ENCODE measurements at places on chromosomes 16 and 17. TPM values are rescaled to one million over a fixed set of nuclear protein-coding genes. Genes with fewer than 3 reads are reported as not detected.

DNA sequence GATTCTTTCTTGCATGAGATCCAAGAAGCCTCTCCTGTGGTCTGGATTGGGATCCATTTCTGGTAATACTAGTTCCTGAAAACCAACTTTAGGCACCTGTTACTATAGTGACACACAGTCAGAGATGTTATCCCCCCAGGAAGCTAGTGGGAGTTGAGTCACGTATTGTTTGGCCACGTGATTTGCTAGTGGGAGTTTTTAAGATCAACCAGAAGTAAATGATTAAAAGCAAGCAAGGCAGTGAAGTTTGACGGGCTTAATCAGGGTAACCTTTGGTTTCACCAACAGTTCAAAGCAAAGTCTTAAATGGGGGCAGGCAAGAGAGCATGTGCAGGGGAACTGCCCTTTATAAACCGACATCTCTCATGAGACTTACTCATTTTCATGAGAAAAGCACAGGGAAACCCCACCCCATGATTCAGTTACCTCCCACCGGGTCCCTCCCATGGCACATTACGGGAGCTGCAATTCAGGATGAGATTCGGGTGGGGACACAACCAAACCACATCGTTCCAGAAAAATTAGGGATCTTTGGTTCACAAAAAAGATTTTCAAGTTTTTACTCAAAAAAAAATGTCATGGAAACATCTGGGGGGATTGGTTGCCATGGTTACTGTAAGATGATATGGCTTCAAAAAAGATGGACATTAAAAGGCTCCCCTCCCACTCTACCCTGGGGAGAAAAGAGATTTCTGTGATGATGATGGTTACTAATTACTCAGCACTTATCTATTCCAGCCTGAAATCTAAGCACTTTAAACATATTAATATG, 483.1 kb upstream of the ERCC4 start:
- no peaks in the 10 kb centered on the region for H3K4me1 ChIP-seq
- H3K36me3 ChIP-seq, result no peaks in the 10 kb centered on the region
- no peak overlapping the region for H3K27ac ChIP-seq
- H3K27me3 ChIP-seq, result no peaks in the 10 kb centered on the region
- no peak for DNase-seq

DNA sequence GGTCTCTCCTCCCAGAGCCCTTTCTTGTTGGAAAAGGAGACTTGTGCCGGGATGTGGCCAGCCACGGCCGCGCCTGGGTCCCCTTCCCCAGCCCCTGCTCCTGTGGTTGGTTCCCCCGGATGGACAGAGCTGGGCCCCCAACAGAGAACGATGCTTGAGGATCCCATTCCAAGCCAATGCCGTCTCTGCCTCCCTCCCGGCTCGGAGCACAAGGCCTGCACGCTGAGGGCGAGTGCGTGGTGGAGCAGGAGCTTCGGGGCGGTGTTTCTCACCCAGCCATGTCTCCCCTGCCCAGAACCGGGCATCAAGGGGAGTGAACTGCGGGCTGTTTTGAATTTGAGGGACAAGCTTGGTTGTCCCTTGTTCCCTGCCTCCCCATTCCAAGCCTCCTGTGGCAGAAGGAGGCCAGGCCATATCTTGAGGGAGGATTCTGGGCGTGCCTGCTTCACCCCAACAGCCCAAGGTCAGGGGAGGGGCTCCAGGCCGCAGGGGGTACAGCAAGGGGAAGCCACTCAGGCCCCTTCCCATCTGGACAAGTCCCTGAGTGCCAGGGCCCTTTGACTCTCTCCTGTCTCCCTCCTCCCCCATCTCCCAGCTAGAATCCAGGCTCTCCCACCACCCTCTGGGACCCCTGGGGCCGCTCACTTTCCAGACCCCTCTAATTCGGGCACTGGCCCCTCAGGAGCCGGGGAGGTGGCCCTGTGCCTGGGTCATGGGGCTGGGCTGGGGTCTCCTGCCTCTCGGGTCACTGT, 43.6 kb downstream of the SOCS3 start:
- no peaks in the 10 kb centered on the region for H3K36me3 ChIP-seq
- H3K27me3 ChIP-seq, result no peaks in the 10 kb centered on the region
- peaks cover 47% of the 10 kb centered on the region for H3K4me1 ChIP-seq
- peak overlapping the region; percentile 30 for H3K27ac ChIP-seq

GRCh38 chr17:57121308-57122042, 36.4 kb downstream of the AKAP1 start:
- H3K27ac ChIP-seq, result no peak overlapping the region
- no peaks in the 10 kb centered on the region for H3K27me3 ChIP-seq
- DNase-seq, result peak; percentile 30

DNA sequence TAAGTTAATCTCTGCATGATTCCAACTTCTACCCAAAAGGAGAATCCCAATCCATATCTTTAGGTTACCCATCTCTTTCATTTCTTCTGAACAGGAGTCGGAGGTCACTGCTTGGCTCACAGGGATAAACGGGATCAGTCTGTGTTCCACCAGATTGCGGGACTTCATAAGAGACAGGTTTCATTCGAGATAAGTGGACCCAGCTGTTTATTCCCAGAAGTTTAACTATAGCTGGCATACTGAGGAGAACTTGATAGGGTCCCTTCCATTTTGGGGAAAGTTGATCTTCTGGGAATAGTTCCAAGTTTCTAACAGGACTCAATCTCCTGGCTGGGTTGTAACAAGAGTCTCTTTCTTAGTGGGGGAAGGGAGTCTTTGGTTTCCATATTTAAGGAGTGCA, 45.4 kb upstream of the ARL4D start:
- no peaks in the 10 kb centered on the region for H3K27me3 ChIP-seq
- no peak overlapping the region for H3K4me3 ChIP-seq
- peaks cover 7% of the 10 kb centered on the region for H3K36me3 ChIP-seq
- no peak for DNase-seq
- H3K27ac ChIP-seq, result no peak overlapping the region

DNA sequence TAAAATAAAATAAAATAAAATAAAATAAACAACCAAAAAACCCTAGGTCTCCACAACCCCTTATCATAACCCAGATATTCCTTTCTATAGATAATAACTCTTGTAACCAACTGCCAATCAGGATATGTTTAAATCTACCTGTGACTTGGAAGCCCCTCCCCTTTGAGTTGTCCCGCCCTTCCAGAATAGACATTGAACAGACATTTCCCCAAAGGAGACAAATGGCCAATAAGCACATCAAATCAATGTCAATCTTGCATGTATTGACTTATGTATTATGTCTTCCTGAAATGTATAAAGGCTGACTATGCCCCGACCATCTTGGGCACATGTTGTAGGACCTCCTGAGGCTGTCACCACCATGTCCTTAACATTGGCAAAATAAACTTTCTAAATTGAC, 1.5 kb upstream of the MAPK7 start:
- no peaks in the 10 kb centered on the region for H3K4me1 ChIP-seq
- peaks cover 2% of the 10 kb centered on the region for H3K36me3 ChIP-seq
- H3K27ac ChIP-seq, result peak overlapping the region; percentile 92
- DNase-seq, result no peak
- H3K27me3 ChIP-seq, result no peaks in the 10 kb centered on the region

GRCh38 chr16:53121043-53121620, 66.3 kb downstream of the CHD9 start:
- H3K27me3 ChIP-seq, result no peaks in the 10 kb centered on the region
- no peaks in the 10 kb centered on the region for H3K36me3 ChIP-seq
- peak overlapping the region; percentile 56 for H3K27ac ChIP-seq
- H3K4me3 ChIP-seq, result no peak overlapping the region
- H3K4me1 ChIP-seq, result no peaks in the 10 kb centered on the region
- no peak for DNase-seq

DNA sequence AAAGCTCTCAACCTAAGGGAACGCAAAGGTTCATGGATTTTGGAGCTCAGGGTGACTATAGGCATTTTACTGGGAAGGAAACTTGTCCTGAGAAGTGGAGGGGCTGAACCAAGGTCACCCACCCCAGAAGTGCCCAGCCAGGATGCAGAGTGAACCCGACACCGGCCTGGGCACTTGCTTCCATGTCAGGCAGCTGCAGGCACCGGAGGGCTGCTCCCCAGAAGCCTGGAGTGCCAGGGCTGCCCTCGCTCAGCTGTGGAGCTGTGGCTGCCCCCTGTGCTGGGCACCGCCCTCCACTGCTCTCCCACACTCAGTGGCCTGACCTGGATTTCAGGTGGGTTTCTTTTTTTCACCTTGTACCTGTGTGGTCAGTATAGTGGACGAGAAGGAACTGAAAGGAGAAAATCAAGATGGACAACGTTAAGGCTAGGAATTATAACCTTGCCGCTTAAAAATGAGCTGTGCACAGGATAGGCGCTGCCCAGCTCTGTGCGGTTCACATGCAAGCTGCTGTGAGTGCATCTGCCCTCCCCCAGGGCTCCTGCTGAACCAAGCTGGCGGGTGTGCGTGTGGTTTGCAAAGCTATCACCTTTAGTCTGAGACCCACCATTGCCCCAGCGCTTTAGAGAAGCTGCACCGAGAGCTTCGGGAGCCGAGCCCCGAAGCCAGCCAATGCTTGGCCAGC, 2.2 kb downstream of the MAPK8IP3 start:
- H3K36me3 ChIP-seq, result no peaks in the 10 kb centered on the region
- DNase-seq, result no peak
- peaks cover 53% of the 10 kb centered on the region for H3K4me1 ChIP-seq
- H3K27ac ChIP-seq, result peak overlapping the region; percentile 87
- H3K4me3 ChIP-seq, result no peak overlapping the region

DNA sequence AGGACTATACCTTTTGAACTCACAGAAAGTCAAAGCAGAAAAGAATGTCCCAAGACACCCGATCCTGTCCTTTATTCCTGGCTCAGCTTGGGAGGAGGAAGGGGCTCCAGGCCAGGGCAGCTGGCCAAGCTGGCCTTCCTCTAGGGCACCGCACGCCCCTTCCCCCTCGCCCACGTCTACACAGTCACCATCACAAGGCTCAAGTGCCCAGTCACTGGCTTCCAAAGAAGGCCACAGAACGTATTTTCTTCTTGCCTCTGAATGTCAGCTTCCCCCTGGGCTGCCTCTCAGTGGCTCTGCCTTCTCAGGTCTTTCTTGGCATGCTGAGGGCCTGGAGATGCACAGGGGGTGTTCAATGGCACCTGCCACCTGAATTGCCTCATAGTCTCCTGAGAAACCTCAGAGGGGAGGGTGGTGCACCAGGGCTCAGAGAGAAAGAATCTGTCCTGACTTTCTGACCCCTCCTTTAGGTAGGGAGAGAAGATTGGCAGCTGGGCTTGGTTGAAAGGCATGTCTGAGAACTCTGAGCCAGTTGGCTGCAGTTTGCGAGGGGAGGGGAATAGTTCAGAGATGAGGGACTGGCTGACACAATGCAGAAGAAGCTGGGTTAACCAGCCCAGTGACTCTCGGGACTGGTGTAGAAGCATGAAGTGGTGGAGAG, 2.1 kb downstream of the DHRS11 start:
- no peak for DNase-seq
- H3K4me3 ChIP-seq, result no peak overlapping the region
- no peaks in the 10 kb centered on the region for H3K36me3 ChIP-seq
- no peaks in the 10 kb centered on the region for H3K4me1 ChIP-seq
- H3K27me3 ChIP-seq, result no peaks in the 10 kb centered on the region

DNA sequence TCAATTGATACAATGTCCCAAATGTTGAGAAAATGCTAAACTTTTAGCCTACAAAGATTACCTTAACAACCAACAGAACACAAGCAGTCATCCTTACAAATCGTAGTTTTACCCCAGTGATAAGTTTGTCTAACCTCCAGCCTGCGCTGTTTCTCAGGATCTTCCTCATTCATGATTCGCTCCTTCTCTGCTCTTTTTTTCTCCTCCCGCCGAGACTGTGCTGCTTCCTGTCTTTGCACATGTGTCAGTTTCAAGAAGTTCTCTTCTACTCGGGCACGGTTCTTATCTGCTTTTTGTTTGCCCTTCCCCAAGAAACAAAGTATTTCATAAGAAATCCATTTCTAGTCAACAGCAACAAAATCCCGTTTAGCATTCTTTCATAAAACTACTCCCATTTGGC, 10.2 kb upstream of the STRADA start:
- no peak overlapping the region for H3K4me3 ChIP-seq
- H3K36me3 ChIP-seq, result peaks cover 4% of the 10 kb centered on the region
- H3K27me3 ChIP-seq, result no peaks in the 10 kb centered on the region

DNA sequence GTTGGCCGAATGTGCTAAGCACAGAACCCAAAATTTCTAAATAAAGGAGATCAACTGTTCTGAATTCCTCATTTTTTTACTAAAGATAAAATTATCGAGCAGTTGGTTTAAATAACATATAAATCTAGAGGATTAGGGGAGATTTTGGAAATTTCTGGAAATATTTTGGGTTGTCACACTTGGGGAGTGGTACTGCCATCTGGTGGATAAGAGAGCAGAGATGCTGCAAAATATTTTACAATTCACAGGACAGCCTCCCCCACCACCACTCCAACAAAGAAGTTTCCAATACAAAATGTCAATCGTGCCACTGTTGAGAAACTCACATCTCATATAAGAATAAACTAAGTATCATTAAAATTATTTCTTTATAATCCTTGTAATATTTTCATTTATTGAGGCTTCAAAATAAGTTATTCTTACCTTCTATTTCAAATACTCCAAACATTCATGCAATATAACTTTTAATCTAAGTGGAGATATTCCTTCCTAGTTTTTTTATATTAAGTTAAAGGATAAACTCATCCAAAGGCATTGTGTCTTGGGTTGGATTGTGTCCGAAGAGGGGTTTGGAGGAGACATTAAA, 17.0 kb upstream of the ABCA8 start:
- H3K27me3 ChIP-seq, result no peaks in the 10 kb centered on the region
- H3K4me1 ChIP-seq, result peaks cover 3% of the 10 kb centered on the region
- no peaks in the 10 kb centered on the region for H3K36me3 ChIP-seq
- no peak overlapping the region for H3K4me3 ChIP-seq
- H3K27ac ChIP-seq, result peak overlapping the region; percentile 5
- peak; percentile 36 for DNase-seq

DNA sequence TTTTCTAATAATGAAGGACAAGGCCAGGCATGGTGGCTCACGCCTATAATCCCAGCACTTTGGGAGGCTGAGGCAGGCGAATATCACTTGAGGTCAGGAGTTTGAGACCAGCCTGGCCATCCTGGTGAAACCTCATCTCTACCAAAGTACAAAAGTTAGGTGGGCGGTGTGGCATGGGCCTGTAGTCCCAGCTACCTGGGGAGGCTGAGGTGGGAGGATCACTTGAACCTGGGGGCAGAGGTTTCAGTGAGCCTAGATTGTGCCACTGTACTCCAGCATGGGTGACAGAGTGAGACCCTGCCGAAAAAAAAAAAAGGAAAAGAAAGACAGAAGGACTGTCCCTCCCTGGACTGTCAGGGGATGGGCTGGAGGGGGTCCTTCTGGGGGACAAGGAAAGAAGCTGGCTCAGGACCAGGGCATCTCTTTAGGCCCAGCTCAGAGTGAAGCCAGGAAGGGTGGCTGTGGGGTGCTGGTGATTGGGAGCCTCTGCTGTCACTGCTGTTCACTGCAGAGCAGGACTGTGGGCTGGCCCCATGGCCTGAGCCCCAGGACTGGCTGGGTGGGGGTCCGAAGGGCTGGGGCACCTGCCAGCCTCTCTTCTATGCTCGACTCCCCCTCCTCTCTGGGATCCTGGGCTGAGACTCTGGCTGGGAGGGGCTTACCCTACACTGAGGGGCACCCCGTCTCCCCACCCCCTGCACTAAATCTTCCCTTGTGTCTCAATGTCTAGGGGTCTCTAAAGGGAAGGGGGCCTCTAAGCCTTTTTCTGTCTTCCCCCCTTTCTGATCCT, 909 bp upstream of the ARHGAP23 start:
- peaks cover 61% of the 10 kb centered on the region for H3K4me1 ChIP-seq
- DNase-seq, result no peak
- H3K36me3 ChIP-seq, result no peaks in the 10 kb centered on the region
- no peaks in the 10 kb centered on the region for H3K27me3 ChIP-seq

GRCh38 chr17:36931697-36932382, 5.4 kb upstream of the LHX1 start:
- H3K4me1 ChIP-seq, result no peaks in the 10 kb centered on the region
- H3K4me3 ChIP-seq, result no peak overlapping the region
- H3K27me3 ChIP-seq, result peaks cover 5% of the 10 kb centered on the region
- DNase-seq, result no peak

The PDILT gene
- total RNA-seq, result not detected

Data from tibial nerve (tissue), 4 donors.